Fibroblast of skin of left quadriceps (primary cell): ENCODE measurements at places on chromosomes 1 and 21.

DNA sequence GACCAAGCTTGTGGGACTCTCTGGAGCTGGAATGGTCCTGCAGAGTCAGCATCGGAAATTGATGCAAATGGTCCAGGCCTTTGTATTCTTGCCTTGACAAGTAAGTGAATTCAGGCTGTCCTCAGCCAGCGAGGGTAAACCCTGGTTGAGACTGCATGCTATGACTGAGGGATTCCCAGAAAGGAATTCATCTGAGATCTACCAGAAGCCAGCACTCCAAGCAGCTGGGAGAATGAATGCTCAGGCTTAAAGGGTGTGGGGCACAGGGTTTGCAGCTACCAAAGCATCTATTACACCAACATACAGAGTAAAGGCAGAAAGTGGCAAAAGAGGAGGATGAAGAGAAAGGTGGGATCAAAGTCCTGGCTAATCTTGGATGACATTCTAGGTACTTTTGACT lies 257.0 kb upstream of the LYPLAL1 start:
- DNase-seq, result no peak

DNA sequence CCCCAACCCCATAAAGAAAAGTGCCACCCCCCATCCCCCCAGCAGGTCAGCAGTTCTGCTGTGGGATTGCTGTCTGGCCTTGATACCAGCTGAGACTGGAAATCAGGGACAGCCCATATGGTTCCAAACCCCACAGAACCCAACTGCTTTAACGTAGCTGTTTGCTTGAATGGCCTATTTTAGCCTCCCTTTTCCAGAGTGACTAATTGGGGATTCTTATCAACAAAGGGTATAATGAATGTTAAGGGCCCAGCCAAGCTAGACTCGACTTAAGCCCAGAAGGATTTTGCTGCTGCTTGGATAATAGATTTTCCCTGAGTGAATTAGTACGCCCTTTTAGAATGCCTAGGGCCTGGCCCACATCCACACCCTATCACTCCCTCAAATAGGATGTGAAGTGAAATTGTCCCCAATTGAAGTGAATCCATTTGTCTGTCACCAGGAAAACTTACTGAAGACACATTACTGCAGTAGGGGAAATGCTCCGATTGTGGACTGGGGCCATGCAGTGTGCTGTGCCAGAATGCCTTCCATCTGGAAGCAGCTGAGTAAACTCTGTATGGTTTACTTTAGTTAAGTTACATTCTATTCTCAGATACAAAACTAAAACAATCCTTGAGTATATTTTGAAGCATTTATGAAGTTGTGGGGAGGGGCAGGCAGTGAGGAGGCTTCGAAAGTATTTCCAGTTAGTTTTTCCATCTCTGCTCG lies 156.9 kb downstream of the DHRS3 start:
- DNase-seq, result no peak

GRCh38 chr1:146051452-146051851 lies 29.9 kb upstream of the HJV start:
- no peak for DNase-seq

DNA sequence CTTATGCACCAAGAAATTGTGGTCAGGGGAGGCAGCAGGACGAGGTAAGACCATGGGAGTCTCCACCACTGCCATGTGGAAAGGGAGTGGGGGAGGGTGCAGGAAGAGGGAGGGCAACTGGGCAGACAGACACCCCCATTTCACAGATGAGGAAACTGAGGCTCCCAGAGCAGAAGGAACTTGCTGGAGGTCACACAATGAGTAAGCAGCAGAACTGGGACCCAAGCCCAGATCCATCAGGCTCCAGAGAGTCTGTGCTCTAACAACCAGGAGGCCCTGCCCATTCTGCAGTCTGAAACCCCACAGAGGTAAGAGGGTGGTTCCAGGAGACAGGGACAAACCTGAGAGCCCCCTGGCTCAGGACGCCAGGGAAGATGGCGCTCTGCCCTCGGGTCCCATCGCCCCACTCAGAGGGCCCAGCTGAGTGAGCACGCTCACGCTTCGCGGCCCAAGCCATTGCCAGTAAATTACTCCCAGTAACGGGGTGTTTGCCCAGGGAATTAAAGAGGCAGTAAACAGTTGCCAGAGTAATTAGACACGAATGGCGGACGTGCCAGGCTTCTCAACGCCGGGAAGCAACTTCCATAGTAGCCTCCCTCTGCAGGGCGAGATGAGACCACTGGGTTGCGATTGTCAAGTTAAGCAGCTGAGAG lies 59.2 kb downstream of the MATN1 start:
- no peak for DNase-seq

- peak; percentile 28 for DNase-seq
Observed at GRCh38 chr1:33815061-33815460, 48.8 kb upstream of the HMGB4 start.

DNA sequence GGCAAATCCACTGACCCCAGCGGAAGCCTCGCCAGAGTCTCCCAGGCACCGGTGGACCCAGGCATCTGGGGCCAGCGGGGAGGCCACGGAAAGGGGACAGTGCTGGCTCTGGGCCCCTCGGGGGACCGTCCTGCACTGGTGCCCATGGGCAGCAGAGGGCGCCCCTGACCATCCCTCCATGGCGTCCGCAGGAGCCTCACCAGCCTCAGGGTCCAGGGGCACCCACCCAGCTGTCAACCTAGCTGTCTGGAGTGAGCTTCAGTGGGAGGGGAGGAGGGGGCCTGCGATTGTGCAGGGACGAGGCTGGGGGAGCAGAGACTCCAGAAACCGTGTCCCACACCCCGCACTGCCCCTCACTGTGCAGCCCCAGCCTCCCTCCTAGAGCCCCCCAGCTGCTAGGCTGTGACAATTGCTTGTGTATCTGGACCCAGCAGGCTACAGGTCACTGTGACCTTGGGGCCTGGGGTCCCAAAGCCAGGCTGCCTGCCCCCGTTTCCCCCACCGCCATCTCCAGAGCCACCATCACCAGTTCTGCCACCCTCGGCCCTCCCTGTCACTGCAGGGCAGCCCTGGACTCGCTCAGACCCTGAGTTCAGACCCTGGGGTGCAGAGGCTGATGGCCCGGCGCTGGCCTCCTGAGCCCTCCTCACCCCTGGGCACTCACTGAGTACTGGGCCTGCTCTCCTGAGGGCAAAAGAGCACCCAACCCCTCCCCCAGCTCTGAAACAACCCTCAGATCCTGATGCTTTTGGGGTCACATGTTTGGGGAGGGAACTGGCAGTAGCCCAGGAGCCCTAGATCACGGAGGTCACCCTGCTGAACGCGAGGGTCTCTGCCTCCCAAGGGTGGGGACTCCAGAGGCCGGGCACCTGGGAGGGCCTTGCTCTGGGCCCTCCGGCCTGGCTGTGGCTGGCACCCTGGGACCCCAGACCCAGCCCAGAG lies 10.6 kb upstream of the COL6A1 start:
- DNase-seq, result no peak

- DNase-seq, result no peak
Observed at GRCh38 chr1:93616996-93617669, 64.5 kb downstream of the BCAR3 start.

GRCh38 chr21:34576041-34576511 lies 38.8 kb downstream of the RCAN1 start:
- DNase-seq, result no peak

- DNase-seq, result no peak
Observed at GRCh38 chr1:53913352-53914033, 19.5 kb downstream of the DIO1 start.

- no peak for DNase-seq
Observed at GRCh38 chr1:213737398-213738035, 250.3 kb upstream of the PROX1 start.

DNA sequence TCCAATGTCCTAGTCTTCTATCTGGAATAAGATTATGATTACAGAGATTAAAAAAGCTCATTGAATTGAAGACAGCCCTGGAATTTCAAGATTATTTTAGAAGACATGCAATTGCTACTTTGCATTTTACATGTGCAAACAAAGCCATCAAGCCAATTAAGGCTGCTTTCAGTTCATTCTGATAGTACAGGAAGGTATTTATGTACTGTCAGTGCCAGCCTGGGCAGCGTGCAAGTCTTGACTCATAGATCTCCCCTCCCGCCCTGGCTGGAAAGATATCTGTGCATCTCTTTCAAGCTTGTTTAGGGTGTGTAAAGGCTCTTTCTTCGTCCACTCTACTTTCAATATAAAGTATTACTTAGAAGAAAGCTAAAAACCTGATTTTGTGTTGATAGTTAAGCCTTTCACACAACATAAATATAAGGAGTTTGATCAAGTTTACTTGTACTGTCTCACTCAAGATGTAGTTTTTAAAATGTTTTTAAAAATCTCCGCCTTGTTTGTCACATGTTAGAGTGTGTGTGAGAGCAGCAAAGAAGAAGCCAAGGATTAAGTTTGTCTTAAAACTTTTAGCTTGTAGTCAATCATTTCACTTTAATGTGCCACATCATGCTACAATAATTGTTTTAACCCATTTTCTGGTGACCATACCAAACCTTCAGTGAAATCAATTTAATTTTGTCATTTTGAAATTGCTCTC lies 13.6 kb upstream of the LYPLAL1 start:
- DNase-seq, result no peak

DNA sequence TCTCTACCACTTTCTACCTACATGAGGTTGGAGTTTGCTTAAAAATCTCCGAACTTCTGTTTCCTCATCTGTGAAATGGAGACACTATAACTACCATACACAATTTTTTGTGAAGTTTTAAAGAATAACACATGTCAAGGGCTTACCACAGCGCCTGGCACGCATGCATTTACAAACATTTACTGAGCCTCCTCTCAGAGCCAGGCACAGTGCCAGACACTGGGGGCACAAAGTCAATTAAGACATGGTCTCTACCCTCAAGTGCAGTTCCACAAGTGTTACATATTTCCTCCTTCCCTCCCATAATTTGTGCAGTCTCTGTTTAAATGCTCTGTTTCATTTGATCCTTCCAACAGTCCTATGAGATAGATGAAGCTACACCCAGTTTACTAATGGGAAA lies 356.4 kb upstream of the ESRRG start:
- DNase-seq, result no peak
